ENCODE measurements at places on chromosomes 1 and 21. TPM values are rescaled to one million over a fixed set of nuclear protein-coding genes. Genes with fewer than 3 reads are reported as not detected.

SPATA17 gene
- total RNA-seq, result 0.59 TPM

TPTE gene
- total RNA-seq, result not detected

S1PR1 gene
- total RNA-seq, result 15.2 TPM

CAMK1G gene
- total RNA-seq, result not detected

GRCh38 chr1:25774921-25775771 is 24.8 kb upstream of the SELENON start:
- no peak for DNase-seq

- peak; percentile 30 for DNase-seq
These were observed 823 bp downstream of the ENAH start for GRCh38 chr1:225651872-225652728.

GRCh38 chr1:87437663-87438295 is 109.1 kb downstream of the LMO4 start:
- DNase-seq, result no peak

DNA sequence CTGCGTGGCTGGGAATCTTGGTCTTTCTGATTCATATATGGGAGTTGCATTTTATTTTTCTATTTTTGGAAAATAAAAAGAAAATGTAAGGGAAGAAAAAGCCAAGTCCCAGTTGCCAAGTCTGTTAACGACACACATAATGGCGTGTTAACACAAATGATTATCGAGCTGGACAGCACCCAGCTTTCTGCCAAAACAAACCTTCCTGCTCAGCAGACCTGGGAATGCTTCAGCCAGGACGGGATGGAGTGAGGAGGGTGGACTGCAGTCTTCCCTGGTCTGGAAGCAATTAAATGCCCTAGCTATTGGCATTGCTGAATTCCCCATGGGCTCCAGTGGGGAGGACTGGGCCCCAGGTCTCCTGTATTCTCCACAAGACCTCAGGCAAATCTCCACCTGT is 184.2 kb upstream of the USP24 start:
- peak; percentile 38 for DNase-seq

GRCh38 chr1:184150776-184151531 is 99.4 kb downstream of the TSEN15 start:
- DNase-seq, result no peak

DNA sequence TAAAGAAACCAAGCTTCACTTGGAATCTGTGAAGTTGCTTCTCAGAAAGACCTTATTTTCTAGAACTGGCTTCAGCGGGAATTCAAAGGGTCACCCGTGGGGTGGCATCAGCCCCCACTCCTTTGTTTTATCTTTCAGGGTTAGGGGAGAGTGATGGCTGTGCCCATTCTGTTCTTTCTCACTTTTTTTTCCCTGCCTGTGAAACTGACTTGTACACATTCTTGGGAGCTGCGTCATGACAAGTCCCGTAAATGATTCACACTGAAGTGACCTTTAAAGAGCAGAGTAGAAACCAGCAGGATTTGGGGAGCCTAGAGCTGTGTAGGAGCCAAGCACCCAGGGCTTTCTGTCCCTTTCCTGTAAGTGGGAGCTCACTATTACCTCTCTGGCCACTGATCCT is 43.8 kb downstream of the SLC44A3 start:
- no peak for DNase-seq

DNA sequence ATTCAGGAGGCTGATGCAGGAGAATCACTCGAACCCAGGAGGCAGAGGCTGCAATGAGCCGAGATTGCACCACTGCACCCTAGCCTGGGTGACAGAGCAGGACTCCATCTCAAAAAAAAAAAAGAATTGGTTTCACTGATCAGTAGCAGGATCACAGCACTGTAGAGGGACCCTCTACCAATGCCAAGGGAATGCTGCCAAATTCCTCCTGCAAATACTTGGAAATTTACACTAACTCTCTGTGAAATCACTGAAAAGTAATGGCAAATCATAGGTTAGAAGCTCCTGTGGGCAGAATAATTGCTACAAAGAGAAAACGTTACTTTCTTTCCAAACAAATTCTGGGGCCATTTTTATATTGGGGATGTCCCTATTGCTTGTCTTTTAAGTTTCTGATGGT is 6.7 kb upstream of the GPR25 start:
- DNase-seq, result no peak

- DNase-seq, result no peak
These were observed 10.9 kb downstream of the ARHGEF2 start for GRCh38 chr1:155967341-155968050.

DNA sequence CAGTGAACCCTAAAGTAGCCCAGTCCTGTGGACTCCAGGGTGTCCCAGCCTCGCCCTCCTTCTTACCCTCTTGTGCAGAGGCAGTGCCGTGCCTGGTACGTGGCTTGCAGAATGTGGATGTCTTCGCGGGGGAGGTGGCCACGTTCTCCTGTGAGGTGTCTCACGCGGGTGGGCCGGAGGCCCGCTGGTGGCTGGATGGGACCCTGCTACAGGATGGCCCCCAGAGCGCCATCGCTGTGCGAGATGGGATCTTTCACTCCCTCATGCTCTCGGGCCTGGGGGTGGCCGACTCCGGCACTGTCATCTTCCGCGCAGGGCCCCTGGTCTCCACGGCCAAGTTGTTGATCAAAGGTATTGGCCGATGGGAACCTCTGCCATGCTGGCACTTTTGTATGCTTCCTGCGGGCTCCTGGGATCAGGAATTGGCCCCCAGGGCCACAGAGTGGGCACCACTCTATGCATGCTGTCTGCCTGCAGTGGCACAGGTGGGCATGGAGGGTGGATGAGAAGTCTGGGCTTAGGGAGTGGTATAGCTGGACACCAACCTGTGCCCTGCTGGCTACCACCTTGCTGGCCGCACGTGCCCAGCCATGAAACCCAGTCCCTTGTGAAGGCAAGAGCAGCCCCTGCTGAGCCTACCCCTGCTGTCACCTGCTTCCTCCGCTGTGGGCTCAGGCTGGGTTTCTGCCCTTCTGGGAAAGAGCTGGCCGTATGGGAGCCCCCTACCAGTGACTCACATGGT is 92.9 kb downstream of the TRIM11 start:
- no peak for DNase-seq

- DNase-seq, result no peak
These were observed 3.2 kb upstream of the SRRM1 start for GRCh38 chr1:24639881-24640280.

GRCh38 chr1:18668046-18668445 is 37.4 kb downstream of the PAX7 start:
- no peak for DNase-seq

DNA sequence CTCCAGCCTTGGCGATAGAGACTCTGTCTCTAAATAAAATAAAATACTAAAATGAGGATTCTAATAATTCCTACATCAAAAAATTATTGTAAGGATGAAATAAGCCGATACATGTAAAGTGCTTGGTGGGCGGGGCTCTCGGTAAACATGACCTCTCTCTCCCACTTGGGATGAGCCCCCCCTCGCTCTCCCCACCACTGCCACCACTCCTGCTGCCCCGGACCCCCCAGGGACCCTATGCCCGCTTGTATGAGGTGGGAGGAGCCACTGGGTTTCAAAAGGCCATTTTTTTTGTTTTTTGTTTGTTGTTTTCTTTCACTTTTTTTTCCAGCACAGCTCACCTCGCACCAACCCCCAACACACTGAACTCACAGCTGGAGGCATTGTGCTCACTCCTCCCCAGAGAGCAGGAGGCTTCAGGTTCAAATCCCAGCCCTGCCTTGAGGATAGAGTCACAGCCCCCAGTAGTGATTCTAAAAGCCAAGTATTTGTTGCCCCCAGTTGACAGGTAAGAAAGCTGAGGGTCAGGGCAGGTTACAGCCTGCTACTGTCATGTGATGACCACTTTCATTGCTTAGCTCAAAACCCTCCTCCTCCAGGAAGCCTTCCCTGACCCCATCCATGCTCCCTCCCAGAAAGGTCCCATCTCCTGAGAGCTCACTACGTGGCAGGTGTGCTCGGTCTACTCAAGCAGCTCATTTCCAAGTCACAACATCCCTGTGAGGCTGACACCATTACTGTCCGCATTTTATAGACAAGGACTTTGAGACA is 4.2 kb downstream of the SDC3 start:
- DNase-seq, result no peak

GRCh38 chr1:3350506-3351261 is 103.8 kb upstream of the ARHGEF16 start:
- no peak for DNase-seq

- DNase-seq, result no peak
These were observed 386.1 kb downstream of the MATN1 start for GRCh38 chr1:30337324-30337620.

- DNase-seq, result no peak
These were observed 58.7 kb upstream of the PTGS2 start for GRCh38 chr1:186738926-186739325.

GRCh38 chr1:237507005-237507404 is 383.7 kb downstream of the ZP4 start:
- no peak for DNase-seq

DNA sequence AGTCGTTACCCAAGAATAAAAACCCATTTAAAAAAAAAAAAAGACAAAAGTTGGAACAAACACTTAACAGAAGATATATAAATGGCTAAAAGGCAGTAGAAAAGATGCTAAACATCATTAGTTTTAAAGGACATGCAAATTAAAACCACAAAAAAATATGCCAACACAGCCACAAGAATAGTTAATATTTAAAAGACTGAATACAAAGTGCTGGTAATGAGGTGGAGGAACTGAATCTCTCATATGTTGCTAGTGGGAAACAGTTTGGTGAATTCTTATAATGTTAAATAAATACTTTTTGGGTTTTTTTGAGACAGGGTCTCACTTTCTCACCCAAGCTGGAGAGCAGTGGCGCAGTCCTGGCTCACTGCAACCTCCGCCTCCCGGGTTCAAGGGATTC is 10.0 kb downstream of the LRRC40 start:
- DNase-seq, result no peak

DNA sequence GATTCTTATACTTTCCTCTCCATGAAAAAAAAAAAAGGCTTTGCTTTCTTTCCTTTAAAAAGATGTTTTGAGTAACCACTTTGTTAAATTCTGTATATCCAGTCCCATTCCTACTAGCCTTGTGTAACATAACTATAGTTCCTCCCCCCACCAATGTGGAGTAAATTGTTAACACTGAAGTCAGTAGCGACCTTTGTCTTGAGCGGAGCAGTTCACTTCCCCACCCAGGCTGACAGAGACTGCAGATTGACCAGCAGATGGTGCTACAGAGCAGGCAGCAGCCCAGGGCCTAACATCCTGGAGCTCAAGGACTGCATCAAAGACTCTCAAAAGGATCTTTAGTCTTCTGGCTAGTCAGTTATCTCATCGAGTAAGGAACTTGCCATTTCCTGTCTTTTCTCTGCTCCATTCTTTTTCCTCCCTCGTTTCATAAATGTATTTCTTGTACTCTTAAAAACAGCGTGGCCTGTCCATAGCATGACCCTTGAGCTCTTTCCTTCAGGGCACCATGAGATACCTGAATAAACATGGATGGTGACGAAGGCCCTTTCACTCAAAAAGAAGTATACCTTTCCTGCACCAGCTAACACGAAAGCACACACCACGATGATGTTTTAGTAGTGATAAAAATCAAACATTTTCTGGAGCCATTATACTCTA is 503.5 kb upstream of the PKN2 start:
- peak; percentile 48 for DNase-seq

DNA sequence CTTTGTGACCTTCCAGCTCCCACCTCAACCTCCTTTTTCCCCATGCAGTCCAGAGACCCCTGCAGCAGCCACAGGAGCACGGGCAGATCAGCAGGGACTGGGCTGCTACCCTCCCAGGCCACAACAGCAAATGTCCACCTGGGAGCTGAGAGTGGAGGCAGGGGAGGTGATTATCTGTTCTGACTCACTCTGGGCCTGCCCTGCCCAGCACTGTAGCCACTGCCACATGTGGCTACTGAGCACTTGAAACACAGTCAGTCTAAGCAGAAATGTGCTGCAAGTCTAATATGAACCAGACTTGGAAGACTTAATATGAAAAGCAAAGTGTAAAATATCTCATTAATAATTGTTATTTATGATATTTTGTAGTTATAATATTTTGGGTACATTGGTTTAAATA is 148.9 kb upstream of the VANGL1 start:
- no peak for DNase-seq

- peak; percentile 21 for DNase-seq
These were observed 8.9 kb downstream of the DENND2D start for GRCh38 chr1:111191496-111191895.

DNA sequence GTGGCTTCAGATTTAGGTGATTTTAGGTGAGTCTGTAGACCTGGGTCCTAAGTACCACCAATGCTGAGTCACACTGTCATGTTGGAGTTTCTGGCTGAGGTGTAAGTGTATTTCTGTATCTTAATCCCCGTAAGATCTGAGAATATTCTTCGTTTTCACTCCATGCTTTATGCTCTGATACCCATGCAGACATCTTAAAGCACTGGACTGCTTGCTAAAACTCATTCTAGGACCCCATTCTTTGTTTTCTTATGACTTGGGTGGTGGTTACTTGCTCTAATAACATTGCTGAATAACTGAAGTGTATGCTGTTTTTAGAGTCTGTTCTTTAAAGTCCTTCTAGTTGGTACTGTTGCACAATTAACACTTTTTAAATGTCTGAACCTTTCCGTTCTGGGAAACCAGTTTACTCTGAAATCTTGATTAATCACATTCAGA is 36.6 kb downstream of the CDC42 start:
- DNase-seq, result no peak

DNA sequence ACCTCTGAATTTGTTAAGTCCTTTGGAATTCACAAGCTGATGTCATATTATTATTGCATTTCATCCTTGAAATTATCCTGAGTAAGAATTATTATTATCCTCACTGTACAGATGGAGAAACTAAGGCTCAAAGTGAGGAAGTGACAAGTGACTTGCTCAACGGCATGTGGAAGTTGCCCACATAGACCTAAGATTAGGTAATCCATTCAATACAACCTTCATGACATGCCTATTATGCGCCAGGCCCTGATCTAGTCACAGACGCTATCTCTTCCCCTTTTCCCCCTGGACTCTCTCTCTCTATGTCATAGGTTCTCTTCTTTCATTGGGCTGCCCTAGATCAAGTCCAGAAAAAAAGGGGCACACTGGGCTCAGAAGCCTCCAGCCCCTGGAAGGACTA is 84.9 kb upstream of the KCNK2 start:
- DNase-seq, result no peak

DNA sequence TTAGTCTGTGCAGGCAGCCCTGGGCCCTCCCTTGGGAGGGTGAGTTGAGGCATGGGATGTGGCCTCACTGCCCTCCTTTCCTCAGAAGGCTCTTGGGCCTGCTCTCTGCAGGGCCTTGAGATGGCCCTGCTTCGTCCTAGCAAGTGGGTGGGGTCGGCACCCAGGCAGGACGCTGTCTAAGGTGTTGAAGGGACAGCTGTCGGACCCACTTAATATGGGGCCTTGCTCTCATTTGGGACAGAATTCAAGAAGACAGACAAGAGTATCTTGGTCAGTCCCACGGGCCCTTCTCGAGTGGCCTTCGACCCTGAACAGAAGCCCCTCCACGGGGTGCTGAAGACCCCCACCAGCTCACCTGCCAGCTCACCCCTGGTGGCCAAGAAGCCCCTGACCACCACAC is 26.0 kb upstream of the PDXK start:
- no peak for DNase-seq

Data from skin of body (tissue), 3 donors.